ENCODE measurements at places on chromosomes 7 and 10.

- DNase-seq = no peak
Observed at GRCh38 chr7:43302773-43303460, 190.5 kb downstream of the HECW1 start.

GRCh38 chr7:100946766-100947365 is 2.5 kb upstream of the MUC3A start:
- no peak for DNase-seq

DNA sequence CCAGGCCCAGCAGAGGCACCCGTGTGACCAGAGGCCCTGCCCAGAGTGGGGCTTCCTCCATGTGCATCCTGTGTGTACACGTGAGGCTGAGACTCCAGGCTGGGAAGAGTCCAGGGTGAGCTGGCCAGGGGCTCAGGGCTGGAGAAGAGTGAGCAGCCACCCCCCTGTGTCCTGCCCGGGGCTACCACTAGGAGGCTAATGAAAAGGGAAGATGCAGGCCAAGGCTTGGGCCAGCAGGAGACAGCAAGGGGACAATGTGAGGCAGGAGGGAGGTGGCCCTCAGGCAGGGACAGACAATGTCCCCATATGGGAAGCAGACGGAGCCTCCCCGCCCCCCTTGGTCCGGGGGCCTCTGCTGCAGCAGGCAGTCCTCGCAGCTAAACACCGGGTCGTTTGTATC is 102.0 kb downstream of the HIF1AN start:
- DNase-seq = peak; percentile 29

- no peak for DNase-seq
Observed at GRCh38 chr7:158029509-158029908, 558.1 kb downstream of the PTPRN2 start.

- DNase-seq = peak; percentile 16
Observed at GRCh38 chr7:115097175-115097671, 175.3 kb downstream of the MDFIC start.

DNA sequence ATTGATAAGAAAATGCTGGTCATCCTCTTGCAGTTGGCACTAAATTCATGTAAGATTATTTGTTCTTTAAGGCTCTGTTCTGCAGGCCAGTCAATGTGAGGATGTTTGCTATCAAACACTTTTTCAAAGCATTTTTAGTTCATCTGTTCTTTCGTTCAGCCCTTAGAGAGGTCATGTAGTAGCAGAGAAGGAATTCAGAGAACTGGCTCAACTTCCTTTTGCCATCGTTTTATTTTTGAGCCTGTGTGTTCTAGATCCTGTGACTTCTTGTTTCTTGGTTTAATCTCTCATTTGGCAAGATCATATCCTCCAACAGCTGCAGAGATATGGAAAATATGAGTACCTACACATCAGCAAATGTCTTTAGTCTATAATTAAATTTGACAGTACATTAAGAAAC is 184.3 kb downstream of the NRP1 start:
- DNase-seq = no peak

DNA sequence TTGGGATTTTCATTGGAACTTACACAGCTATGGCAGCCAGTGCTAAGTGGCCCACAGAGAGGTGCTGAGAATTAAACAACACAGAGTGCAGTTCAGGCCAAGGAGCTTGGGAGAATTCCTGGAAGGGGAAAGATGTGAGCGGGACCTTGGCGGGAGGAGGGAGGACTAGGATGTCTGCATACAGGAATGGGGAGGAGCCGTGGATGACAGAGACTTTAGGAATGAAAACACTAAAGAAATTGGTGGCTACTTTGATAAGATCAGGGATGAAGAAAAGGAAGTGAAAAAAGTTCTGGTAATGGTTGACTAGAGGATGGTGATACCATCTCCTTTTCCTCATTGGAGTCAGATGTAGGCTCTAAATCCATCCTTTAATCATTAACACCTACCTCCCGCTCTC is 234.2 kb upstream of the FZD8 start:
- no peak for DNase-seq

DNA sequence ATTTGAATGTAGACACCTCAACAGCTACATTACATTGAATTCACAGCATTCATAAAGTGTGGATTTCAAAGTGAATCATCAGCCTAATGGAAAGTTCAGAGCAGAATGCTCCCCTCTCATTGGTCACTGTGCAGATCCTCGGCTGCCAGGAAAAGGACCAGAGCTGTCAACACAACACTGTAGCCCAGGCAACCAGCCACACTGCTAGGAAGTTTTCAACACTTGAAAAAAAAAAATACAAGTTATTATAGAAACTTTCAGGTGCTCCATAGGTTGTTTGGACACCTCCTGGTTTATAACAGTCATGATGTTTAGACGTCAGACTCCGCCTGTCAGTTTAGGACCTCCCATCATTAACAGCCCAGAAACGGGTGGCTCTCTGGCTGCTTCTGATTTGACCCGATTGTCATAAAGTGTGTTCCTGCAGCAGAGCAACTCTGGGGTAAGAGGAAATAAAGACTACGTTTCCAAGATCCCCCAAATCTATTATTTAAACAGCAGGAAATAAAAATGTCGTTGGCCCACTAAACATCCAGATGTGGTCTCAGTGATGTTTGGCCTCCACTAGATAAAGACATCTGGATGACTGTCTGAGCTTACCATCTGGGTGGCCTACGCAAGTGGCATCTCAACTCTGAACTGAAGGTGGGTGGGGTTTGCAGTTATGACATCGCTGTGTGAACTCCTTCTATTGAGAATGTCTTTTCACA is 117.4 kb downstream of the CABCOCO1 start:
- DNase-seq = peak; percentile 54

GRCh38 chr10:33749067-33749735 is 414.7 kb upstream of the NRP1 start:
- DNase-seq = no peak

DNA sequence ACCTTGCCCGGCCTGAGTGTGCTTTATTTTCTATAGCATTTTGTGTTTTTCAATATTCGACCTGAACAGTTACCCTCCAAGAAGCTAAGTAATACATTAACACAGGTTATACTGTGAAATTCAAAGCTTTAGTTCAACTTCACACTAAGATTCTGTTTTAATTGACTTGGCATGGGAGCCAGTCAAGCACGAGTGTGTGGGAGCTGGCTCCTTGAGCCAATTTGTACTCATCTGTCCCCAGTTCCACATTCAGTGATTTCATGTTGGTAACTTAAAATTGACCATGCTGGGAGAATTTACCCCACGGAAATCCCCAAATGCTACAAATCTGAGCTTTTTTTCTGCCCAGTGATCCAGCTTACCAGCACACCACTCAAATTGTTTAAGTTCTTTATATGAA is 20.3 kb downstream of the TSPAN12 start:
- DNase-seq = no peak

DNA sequence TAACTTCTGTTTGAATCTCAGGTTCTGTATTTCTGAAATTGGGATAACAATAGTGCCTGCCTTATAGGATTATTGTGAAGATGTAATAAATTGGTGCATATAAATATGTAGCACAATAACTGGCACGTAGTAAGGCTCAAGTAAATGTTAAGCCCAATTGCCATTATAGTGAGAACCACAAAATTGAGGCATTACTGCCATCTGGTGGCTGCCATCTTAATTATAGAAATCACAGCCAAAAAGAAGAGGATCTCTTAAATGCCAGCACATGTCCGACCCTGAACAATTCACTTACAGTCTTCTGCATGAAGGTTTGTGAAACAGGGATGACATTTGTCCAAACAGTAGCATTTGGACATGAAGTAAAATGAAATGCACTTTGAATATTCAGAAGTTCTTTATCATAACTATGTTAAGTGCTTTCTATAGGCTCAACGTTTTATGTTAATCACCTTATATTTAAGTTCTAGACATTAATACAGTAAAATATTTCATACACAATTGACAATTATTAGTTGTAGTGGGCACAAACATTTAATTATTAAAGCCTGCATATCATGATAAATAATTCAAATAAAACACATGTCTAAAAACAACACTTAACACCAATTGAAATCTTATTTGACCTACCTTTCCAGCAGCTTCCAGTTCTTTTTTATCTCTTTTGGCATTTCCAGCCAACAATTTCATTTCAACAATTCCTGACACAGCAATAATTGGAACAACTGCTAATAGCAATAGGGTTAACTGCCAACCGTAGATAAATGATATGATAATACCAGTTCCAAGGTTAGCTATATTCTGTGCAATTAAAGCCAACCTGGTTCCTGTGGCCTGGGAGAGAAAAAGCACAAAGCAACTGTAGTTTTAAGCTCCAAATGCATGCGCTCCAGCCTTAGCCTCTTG is 58.5 kb downstream of the ABCB4 start:
- DNase-seq = peak; percentile 69

DNA sequence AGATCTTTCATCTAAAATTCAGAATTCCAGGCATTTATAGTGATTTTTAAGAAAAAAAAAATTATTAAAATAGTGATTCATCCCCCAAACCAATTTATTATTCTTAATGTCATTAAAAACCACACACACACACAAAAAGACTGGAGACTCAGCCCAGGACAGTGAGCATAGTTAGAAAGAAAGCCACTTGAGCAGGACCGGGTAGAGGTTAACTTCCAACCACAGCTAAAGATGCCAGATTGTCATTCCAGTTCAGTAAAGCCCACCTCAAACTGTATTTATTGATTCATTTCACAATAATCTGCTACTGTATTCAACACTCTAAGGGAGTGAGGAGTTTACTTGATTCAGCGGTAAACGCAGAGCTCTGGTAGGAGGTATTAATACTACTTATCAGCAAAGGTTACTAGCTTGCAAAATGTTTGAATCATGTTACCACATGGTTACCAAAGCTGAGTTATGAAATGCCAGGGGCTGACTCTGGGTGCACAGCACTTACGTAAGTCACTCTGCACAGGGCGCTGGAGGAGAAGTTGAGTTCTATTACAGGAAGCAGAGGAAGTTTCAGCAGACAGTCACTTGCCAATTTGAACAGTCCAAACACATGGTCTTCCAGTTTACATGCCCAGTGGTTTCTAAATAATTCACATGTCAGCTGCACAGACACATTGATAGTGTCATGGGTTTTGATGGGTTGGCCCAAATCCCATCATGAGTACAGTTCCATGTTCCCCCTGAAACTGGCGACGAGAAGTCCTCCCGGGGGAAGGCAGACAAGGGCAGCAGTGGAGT is 64.6 kb downstream of the KLF6 start:
- no peak for DNase-seq

DNA sequence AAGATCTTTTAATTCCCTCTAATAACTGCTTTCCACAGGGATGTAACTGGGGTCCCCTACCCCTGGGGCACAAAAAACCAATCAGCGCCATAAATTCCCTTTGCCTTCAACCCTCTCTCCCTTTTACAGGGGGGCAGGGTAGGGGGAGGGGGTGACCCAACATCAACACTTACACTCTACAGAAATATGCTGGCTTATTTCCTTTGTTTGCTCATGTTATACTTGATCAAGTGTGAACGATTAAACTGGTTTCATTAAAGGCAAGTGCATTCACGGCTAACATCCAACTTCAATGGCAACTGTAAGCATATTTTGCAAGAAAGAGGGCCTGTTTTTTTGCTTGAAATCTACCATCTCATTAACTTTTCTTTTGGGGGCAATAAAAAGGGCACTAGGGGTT is 2.9 kb downstream of the CTBP2 start:
- no peak for DNase-seq

GRCh38 chr7:139829025-139829774 is at the start of gene TBXAS1:
Gene TBXAS1 (plus strand): TSS chr7:139829264. CDS start chr7:139829391, 127 bp downstream.
- no peak for DNase-seq

GRCh38 chr10:58531084-58531695 is 18.5 kb downstream of the BICC1 start:
- peak; percentile 35 for DNase-seq

DNA sequence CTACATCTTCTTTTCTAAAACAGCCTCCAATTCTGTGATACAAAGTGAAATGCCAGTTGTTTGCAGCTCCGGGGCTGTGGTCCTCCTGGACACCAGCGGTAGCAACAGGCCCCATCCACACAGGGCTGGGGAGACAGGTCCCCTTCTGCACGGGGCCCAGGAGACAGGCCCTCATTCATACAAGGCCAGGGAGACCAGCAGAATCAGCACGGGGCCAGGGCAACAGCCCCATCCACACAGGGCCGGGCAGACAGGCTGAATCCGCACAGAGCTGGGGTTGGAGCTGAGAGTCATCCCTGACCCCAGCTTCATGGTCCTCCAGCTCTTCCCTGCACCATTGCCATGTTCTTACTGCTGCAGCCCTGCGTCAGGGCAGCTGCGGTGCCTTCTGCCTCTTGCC is 238.6 kb downstream of the MGMT start:
- no peak for DNase-seq

DNA sequence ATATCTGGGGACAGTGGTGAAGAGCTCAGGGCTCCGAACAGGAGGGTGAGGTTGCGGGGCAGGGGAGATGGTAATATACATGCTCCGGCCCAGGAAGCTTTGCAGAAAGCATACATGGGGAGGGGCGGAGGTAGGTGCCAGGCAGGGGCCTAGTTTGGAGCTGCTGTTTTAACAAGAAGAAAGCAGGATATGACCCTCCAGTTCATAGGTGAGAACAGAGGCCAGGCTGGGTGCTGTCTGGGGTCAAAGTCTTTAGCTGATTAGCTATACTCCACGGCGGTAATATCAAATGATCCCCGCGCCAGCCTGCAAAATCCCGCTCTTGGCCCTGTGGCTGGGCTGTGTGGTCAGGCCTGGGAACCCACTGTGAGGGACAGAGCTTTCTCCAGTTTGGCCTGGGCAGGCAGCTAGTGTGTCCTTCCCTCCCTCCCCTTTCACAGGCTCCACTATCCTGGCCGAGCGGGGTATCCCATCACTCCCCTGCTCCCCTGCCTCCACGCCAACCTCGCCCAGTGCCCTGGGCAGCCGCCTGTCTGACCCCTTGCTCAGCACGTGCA is 95.6 kb downstream of the NEURL1 start:
- no peak for DNase-seq

DNA sequence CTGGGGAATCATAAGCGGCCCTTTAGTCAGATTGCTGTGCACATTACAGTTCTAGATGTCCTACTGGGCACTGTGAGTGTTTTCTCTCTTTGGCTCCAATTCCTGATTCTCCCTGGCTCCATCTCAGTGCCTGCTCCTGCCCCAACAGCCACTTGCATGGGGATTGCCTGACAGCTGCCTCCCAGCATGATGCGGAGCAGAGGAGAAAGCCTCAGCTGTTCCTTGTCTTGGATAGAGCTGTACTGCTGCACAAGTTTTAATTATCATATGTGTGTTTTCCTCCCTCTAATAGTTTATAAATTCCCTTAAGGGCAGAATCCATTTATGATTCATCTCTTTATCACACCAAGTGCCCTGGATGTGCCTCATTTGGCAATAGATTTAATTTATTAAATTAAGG is 285.8 kb upstream of the COBL start:
- no peak for DNase-seq

GRCh38 chr7:29854257-29854938 is 48.1 kb downstream of the WIPF3 start:
- peak; percentile 48 for DNase-seq

- DNase-seq = no peak
Observed at GRCh38 chr7:1944619-1945210, 274.6 kb downstream of the ELFN1 start.

DNA sequence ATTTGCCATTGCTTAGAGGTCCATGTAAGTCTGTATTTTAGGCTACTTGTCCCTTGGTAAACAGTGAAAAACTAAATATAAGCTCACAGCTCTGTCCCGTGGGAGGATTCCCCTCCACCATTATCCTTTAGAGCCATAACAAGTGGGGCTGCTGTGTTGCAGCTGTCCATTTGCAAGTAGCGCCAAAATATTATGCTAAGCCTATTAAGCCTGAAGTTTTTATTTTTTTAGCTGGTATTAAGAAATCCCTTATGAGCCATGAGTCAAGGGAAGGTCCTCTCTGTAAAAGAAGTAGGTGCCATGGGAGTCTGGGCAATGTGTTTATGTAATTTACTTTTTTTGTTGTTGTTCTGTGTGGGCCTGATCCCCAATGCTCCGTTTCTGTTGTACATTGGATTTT is 183.9 kb downstream of the THSD7A start:
- no peak for DNase-seq

- DNase-seq = no peak
Observed at GRCh38 chr7:106893591-106893990, 28.5 kb downstream of the PIK3CG start.
